Keratinocyte (primary cell): ENCODE measurements at places on chromosomes 1 and 21.

GRCh38 chr1:61352845-61353435, 270.6 kb downstream of the NFIA start:
- no peaks in the 10 kb centered on the region for H3K27me3 ChIP-seq
- H3K36me3 ChIP-seq = peaks cover 14% of the 10 kb centered on the region
- DNase-seq = no peak
- H3K4me1 ChIP-seq = peaks cover 11% of the 10 kb centered on the region

DNA sequence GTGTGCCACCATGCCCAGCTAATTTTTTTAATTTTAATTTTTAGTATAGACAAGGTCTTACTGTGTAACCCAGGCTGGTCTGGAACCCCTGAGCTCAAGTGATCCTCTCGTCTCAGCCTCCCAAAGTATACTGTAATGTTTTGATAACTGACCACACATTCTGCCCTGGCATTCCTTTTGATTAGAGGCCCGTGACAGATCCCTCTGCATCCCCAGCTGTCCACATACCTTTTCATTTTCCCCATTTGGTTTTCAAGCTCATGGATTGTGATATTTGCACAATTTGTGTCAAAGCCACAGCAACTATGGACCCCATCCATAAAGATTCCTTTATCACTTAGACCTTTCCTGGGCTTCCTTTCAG, 116.8 kb upstream of the ATP1A1 start:
- no peaks in the 10 kb centered on the region for H3K36me3 ChIP-seq
- DNase-seq = no peak
- no peak overlapping the region for H3K4me3 ChIP-seq
- H3K4me1 ChIP-seq = peaks cover 8% of the 10 kb centered on the region

DNA sequence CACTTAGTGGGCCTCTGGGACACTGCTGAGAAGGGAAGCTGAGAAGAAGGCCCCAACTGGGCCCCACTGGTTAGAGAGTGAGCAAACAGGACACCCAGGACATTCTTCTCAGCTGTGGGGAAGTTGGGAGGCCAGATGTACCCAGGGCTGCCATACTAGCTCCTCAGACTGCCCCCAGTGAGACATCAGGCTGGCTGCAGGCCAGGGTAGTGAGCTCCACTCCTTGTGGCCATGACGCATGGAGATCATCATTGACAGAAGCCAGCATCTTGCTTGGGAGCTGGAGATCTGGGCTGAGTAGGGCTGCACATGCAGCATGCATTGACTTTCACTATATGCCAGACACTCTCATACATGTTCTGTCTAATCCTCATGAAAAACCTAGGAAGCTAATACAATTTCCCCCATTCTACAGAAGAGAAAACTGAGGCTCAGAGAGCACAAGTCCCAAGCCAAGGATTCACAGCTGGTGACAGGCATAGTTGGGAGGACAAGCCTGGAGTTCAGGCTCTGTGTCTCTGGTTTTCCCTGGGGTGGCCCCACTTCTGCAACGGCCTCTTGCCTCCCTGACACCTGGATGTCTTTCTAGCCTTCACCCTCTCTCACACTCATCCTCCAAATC, 24.1 kb upstream of the MYCL start:
- DNase-seq = no peak
- no peak overlapping the region for H3K27ac ChIP-seq
- no peaks in the 10 kb centered on the region for H3K27me3 ChIP-seq

DNA sequence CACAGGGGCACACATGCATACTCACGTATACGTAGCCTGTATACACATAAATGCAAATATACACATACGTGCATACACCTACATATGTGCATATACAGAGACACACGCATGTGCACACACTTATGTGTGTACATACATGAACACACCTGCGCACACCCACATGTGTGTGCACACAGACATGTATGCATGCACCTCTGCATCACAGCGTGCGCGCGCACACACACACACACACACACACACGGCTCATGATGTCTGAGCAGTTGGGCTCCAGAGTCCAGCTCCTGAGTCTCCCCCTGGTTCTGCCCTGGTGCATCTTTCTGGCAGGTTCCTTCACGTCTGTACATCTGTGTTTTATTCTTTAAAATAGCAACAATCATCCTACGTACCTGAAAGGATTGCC, 600.5 kb downstream of the NPHP4 start:
- H3K4me1 ChIP-seq = peaks cover 12% of the 10 kb centered on the region
- peaks cover 17% of the 10 kb centered on the region for H3K27me3 ChIP-seq
- no peak overlapping the region for H3K27ac ChIP-seq
